ENCODE measurements at places on chromosomes 13 and 19.
A peak's percentile ranks its signal among the peaks of the same experiment; 100 is the strongest.

DNA sequence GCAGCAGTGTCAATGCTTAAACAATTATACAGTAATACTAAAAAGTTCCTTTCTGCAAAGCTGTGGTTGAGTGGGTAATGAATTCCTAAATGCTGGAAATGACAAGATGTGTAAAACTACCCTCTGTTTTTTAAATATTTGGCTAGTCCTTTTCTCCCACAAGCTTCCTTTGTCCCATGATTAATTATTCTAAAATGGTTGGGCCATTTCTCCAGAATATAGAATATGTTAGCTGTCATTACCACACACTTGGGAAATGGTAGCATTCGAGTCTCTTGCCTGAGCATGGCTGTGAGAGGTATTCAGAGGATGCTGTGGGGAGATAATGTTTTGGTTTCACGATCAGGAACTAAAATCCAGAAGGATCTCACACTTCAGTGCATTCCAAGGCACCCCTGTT is 1185.8 kb downstream of the UQCRFS1 start:
- DNase-seq: no peak

DNA sequence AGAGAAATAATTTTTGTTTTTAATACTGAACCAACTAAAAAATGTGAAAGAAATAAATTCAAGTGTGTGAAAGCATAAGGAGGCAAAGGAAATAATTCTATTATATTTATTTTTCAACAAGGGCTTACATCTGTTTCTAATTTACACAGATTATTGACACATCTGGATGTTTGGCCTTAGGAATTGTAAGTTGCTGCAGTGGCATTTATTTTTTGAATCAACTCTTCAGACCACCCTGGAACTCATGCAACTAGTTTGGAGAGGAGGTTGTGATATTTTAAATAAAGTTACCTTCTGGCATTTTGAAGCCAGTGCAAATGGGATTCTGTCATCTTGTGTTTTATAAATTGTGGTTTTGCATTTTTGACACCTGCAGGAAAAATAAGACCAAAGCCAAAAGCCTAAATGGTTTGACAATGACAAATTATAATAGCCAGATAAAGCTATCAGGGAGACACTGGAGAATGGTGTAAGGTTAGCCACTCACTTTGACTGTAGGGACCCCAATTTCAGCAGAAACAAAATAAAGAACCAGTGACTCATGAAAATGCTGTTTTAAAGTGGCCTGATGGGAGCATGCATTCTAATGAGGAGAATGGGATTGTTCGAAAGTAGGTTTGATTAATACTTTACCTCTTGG is 192.9 kb downstream of the KLF5 start:
- no peak for DNase-seq

- DNase-seq: no peak
Measured at GRCh38 chr13:42038661-42039456, 9.6 kb upstream of the DGKH start.

DNA sequence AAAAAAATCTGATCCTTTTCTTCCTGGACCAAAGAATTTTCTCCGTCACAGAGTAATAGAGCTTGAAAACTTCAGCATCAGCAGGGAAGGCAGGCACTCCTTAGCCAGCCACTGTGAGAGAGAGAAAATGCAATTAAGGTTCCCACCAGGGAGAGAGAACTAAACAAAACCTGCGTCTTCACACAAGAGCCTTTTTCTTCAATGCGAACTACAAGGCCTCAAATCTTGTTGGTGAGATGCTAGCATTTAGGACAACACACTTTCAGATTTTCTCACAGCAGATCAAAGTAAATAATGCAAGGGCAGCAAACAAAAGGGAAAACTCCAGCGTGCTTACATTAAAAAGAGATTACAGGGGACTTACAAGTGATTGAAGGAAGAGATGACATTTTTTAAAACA is 80.1 kb downstream of the DACH1 start:
- DNase-seq: no peak

GRCh38 chr19:39710333-39710890 is 6.1 kb downstream of the LGALS14 start:
- no peak for DNase-seq

- DNase-seq: peak; percentile 26
Measured at GRCh38 chr19:16316506-16316882, 8.1 kb upstream of the KLF2 start.

GRCh38 chr13:88526853-88527215 is 855.7 kb downstream of the SLITRK5 start:
- DNase-seq: no peak

GRCh38 chr13:27797228-27797624 is 4.9 kb downstream of the GSX1 start:
- no peak for DNase-seq

DNA sequence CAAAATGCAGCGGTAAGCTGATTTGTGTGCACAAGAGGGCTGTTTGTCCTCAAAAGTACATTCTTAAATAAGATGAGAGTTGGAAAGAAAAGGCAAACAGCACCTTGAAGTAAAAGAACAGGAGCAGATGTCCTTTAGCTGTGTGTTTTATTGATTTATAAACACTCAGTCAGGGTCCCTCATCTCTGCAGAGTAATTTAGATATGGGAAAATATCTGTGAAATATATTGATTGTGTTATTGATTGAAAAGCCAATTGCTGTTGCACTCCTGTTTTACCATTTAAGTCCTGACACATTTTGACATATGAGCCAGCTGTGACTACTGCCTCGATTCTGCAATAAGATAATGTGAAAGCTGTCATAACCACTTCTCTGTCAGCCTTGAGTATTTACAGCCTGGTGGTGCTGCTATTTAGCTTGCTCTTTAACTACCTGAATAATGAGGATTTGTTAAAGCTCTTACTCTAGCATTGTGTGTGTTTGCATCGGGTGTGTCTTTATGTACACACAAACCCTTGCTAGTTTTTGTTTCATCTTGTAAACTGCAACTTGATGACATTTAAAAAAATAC is 550.1 kb downstream of the DACH1 start:
- DNase-seq: no peak

GRCh38 chr19:57302727-57303401 is 17.4 kb upstream of the ZNF543 start:
- DNase-seq: no peak

GRCh38 chr13:48232420-48233045 is 473 bp upstream of the ITM2B start:
- DNase-seq: peak; percentile 35

- DNase-seq: no peak
Measured at GRCh38 chr13:24500977-24501376, 11.6 kb downstream of the PARP4 start.

- no peak for DNase-seq
Measured at GRCh38 chr19:2055931-2056836, 5.1 kb upstream of the MKNK2 start.

- DNase-seq: no peak
Measured at GRCh38 chr19:535017-535835, 3.7 kb downstream of the CDC34 start.

DNA sequence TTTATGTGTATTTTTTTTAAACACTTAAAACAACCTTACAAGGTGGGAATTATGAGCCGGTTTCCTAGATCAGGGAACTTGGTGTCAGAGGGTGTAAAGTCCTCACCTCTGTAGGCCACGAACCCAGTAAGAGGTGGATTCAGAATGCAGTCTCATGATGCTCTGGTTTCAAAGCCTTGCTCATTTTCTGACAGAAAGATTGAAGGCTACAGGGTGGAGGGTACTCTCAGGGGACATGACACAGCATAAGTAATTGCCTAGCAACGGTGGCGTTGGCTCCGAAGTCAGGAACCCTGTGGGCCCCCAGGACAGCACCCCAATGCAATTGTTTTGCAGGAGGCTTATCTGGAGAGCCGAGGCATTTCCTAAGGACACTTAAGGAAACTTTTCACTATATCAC is 794.7 kb downstream of the EFNB2 start:
- DNase-seq: no peak

DNA sequence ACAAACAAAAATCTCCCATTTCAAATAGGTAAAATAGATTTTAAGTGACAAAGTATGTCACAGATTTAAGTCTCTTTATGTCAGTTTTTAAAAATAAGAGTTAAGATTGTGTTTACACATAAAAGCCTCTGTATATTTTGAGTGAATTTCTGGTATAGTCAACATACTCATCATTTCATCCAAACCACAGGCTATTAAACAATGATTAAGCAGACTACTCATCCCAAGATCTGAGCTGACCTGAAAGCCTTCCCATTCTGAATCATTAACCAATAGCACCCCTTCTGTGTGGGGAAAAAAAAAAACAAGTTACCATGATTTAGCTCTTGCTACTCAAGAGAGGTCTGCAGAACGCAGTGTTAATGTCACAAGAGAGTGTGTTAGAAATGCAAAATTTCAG is 284.4 kb upstream of the NBEA start:
- DNase-seq: no peak

- DNase-seq: no peak
Measured at GRCh38 chr19:17526922-17527321, 15.5 kb downstream of the PGLS start.

- no peak for DNase-seq
Measured at GRCh38 chr13:90455067-90455466, 892.4 kb upstream of the MIR17HG start.

GRCh38 chr19:40762754-40763470 is 11.9 kb downstream of the SNRPA start:
- no peak for DNase-seq

DNA sequence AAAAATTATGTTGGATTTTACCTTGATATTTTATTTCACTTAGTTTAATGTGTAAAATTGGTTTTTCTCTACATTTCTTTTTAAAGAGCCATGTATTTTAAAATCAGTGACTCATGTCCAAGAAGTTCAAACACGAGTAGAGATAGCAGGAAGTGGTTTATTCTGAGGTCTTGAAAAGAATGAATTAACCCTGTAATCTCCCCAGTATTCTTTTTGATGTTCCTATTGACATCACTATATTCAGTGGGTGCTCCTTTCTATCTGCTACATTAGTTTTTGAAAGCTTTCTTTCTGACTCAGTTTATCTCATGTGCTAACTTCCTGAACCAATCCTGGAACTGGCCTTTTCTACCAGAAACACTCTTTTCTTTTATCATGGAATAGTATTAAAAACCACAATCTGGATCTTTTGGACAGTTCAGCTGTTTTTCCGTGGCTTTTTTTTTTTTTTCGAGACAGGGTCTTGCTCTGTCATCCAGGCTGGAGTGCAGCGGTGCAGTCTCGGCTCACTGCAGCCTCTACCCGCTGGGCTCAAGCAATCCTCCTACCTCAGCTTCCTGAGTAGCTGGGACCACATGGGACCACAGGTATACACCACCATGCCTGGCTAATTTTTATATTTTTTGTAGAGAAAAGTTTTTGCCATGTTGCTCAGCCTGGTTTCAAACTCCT is 114.9 kb downstream of the PCCA start:
- no peak for DNase-seq

DNA sequence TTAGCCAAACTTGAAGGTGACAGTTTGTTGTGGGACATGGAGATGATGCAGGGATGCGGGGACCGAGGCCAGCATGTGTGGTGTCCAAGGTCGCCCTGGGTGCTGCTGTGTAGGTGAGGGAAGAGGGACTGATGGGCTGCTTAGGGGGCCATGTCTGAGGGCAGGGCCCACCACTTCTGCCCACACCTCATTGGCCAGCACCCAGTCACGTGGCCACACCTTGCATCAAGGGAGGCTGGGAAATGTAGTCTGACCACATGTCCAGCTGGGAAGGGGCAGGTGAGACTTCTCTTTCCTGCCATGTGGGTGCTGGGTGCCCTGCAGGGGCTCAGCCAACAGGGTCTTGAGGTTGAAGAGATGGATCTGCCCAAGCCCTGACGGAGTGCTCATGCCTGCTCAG is 88.9 kb downstream of the KDM4B start:
- no peak for DNase-seq

- DNase-seq: no peak
Measured at GRCh38 chr13:86510792-86511191, 711.6 kb upstream of the SLITRK6 start.

DNA sequence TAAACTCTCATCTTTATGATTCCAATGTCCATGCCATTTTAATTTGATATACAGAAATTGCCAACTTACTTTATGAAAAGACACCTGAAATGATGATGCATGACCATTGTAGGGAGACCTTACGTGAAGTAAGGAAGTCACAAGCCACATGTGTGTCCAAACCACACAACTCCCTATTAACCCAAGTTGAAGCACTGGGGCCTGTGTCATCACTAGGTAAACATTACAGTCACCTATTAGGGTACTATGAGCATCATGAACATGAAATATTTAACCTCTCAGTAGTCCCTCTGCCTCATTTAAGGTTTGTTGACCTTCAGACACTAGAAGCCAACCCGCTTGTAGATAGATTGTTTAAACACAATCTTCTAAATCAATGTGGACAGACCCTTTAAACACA is 576.9 kb downstream of the IRS2 start:
- no peak for DNase-seq

DNA sequence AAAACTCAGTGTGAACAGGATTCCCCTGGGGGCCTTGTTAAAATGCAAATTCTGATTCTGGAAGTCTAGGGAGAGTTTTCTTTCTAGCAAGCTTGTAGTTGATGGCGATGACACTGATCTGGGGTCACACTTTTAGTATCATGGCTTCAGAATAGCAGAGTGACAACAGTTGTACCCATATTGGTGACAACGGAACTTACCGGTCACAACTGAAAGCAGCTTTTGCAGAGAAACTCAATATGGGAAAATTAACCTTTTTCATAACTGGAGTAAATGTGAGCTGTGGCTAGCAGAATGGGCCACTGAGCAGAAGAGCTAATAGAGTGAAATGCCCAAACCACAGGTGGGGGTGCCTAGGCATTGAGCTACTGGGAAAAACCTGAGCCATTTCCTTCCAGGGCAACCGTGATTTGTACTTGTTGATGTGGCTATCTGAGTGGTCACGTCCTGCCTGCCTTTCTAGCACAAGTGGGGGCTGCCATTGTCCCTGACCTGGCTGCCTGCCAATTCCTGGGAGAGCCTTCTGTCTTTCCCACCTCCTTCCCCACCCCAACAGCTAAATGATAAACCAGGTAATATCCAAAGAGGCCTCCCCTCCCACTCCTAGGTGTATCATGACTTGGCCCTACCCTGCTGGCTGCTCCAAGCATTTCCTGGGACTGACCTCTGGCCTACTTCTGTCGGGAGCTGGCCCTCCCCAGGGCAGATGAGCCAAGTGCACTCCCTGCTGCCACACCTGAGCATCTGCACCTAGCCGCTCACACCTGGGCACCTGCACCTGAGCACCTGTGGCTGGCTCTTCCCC is 1.7 kb upstream of the SLC10A2 start:
- DNase-seq: no peak

GRCh38 chr13:95335667-95336066 is 34.4 kb upstream of the ABCC4 start:
- no peak for DNase-seq

DNA sequence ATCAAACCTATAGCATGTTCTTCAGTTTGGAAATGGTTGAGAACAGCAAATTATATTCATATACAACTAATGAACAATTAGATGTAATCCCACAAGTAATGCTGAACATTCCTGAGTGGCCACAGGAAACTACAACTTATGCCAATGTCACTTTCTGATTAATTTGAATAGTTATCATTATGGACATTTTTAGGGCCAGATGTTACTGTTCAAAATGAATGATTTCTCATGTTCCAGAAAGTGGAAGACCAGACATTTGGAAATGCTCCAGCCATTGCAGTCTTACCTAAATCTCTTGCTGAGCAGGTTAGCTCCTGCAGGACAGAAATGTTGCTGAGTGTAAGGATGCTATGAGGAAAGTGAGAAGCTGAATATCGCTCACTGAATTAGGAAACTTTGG is 819.8 kb downstream of the PCDH9 start:
- DNase-seq: no peak
